Smooth muscle cell of bladder (primary cell): ENCODE measurements at places on chromosomes 5 and 9. TPM values are rescaled to one million over a fixed set of nuclear protein-coding genes. Genes with fewer than 3 reads are reported as not detected.

BTNL3 gene
- total RNA-seq: not detected in 2 replicates

PCDHA11 gene
- total RNA-seq: under 0.01 and 0.65 TPM in 2 replicates

CCDC180 gene
- 1.7 TPM in 2 replicates for total RNA-seq

CDHR2 gene
- total RNA-seq: 0.28 TPM in 1 of 2 replicates, not detected in the other

TYRP1 gene
- total RNA-seq: 1.7 and 2.1 TPM in 2 replicates

OR13C3 gene
- not detected in 2 replicates for total RNA-seq

TRIM7 gene
- total RNA-seq: 1.2 and 2.8 TPM in 2 replicates

CDH6 gene
- 40.0 and 42.6 TPM in 2 replicates for total RNA-seq

LCN2 gene
- total RNA-seq: not detected in 2 replicates

LIX1 gene
- total RNA-seq: under 0.01 TPM in 1 of 2 replicates, not detected in the other

PSD2 gene
- total RNA-seq: under 0.01 TPM in 2 replicates

NFIL3 gene
- 23.2 and 30.9 TPM in 2 replicates for total RNA-seq

SV2C gene
- total RNA-seq: not detected in 2 replicates

LCP2 gene
- not detected in 2 replicates for total RNA-seq

COL5A1 gene
- total RNA-seq: 247 and 350 TPM in 2 replicates

C5orf52 gene
- total RNA-seq: not detected in 2 replicates

FAM221B gene
- total RNA-seq: not detected in 2 replicates

STPG3 gene
- not detected in 2 replicates for total RNA-seq

KLF9 gene
- 85.1 and 102 TPM in 2 replicates for total RNA-seq

LCN12 gene
- 0.28 TPM in 1 of 2 replicates, not detected in the other for total RNA-seq

FAXDC2 gene
- total RNA-seq: 5.1 and 6.0 TPM in 2 replicates

MED7 gene
- 5.8 and 6.4 TPM in 2 replicates for total RNA-seq

FBXL7 gene
- 2.0 and 2.9 TPM in 2 replicates for total RNA-seq

SHOC1 gene
- total RNA-seq: under 0.01 TPM in 1 of 2 replicates, not detected in the other

PSMB7 gene
- total RNA-seq: 214 and 234 TPM in 2 replicates

SLC6A7 gene
- not detected in 2 replicates for total RNA-seq

CNTFR gene
- under 0.01 TPM in 1 of 2 replicates, not detected in the other for total RNA-seq
